ENCODE measurements at places on chromosomes 1 and 21.

DNA sequence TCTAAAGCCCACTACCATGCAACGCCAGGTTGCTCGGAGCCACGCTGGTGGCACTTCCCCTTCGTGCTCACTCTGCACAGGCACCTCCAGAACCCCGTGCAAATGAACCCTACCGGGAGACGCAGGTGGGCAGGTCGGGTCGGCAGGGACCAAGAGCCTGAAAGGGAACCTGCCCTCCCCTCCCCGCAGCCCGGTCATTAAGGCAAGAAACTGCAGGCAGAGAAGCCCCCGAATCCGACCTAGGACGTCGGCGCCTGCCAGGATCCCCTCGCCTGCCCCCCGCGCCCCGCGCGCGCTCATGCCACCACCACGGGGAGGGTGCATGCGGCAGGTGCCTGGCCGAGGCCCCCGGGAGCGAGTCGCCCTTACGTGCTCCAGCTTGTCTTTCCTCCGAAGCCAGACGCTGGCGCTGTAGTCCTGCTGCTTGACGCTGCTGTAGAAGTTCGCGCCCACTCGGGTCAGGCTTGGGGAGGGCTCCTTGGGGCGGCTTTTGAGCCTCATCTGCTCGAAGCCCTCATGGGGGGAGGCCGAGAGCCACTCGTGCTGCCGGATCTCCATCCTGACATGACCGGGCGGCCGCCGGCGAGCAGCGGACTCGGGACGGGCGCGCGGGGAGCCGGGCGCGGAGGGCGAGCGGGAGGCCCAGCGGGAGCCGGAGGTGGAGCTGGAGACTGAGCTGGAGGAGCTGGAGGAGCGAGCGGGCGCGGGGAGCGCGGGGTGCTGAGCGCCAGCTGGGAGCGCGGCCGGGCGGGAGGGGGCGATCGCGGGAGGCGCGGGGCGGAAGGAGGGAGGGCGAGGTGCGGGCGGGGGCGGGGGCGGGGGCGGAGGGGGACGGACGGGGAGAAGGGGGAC, 552 bp downstream of the PLD5 start:
- no peak for DNase-seq

DNA sequence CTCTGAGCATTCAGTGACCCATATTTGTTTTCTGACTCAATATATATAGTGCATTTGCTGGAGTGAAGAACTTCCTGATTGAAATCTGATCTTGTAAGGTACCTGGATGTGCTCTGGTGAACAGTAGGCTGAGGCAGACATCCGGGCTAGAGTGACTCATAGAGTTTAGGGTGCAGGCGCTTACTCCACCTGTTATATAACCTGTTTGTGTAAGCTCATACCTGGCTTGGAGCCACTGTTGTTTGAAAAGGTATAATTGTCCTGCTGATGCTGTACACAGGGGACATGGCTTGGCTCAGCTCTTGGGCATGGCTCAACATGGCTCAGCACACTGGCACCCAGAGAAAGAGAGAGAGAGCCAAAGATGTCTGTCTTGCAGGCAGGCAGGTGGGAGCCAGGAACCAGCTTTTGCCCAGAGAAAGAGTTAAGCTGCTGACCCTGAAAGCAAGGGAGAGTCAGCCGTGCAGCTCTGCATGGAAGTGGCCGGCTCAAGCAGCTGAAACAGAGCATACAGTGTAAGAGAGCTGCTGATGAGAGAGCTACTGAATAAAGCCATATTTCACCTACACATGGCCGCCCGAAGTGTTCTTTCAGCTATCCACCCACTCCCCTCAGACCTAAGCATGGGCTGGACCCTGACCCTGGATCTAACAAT, 43.2 kb downstream of the GJA5 start:
- DNase-seq = peak; percentile 97

DNA sequence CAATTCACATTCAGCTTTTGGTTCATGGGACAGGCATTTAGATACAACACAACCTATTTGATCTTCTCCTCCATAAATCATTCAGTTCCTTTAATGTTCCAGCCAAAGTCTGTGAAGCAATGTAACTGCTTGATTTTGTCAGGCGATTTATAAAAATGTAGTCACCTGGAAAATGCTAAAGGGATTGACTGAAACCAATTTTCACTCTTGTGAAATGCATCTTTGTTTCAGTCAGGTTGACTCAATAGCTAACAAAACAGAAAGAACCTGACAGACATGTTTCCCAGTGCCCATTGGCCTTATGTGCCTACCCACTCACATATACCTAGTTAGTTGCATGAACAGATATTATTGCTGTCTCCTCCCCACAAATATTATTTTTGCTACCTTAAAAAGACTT, 335.7 kb downstream of the CHRM3 start:
- DNase-seq = no peak

DNA sequence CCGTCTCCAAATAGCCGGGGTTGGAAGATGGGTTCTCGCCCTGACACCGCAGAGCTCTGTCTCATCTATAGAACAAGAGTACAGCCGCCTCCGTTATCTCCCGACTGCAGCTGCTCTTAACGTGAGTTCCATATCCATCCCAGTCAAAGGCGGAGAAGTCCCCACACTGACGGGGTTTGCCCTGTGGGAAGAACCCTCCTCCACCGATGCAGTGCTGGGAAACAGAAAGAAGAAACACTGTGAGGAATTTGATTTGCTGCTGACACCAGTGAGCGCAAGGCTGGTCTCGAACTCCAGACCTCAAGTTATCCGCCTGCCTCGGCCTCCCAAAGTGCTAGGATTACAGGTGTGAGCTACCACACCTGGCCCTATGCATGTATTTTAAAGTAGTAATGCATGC, 9.5 kb downstream of the ITLN2 start:
- no peak for DNase-seq

- DNase-seq = no peak
Measured at GRCh38 chr1:68706639-68707317, 209.9 kb upstream of the DEPDC1 start.

DNA sequence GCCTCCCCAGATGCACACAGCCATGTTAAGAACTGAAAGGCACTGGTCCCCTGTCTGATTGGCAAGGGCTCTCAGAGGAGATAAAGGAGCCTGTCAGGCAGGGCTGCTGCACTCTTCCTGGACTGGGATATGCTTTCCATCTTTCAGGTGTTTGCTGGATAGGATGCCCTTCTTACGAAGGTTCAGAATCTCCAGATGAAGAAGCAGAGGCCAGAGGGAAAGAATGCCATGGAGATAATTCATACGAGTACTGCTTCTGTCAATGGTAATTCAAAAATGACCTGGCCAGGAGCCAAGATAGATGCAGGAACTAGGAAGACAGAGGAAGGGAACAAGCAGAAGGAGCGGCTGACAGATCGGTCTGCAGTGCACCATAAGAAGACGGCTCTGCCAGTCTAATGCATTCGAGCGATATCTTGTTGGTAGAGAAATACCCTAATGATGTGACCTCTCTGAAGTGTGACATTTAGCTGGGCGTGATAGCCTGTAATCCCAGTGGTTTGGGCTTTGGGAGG, 16.6 kb upstream of the ATP2B4 start:
- DNase-seq = no peak

- no peak for DNase-seq
Measured at GRCh38 chr1:231571904-231572303, 43.4 kb downstream of the TSNAX start.

DNA sequence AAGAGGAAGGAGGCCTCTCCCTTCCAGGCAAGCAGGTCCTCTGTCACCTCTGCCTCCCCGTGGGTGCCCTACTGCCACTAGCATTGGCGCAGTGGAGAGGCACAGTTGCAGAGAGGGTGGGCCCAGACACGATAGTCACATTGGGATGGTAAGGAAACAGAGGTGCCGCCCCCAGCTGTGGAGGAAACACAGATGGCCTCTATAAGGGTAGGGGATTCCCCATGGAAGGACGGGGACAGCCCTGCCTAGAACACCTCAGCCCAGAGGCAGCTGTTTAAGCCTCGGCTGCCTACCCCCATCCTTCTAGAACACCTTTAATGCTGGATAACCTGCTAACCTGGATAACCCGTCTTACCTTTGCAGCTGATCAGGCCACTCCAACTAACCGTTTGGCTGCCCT, 65.7 kb upstream of the CNTN2 start:
- DNase-seq = no peak

- DNase-seq = no peak
Measured at GRCh38 chr1:216958569-216958968, 235.3 kb upstream of the ESRRG start.

GRCh38 chr1:68178821-68179490, 53.4 kb downstream of the WLS start:
- peak; percentile 9 for DNase-seq

All from SW480 (cell line).